Suprapubic skin (tissue), 4 donors: ENCODE measurements at places on chromosomes 3 and 15. TPM values are rescaled to one million over a fixed set of nuclear protein-coding genes. Genes with fewer than 3 reads are reported as not detected.

ITPR1 gene
- total RNA-seq = 14.7 TPM

CTXN2 gene
- not detected for total RNA-seq

GRCh38 chr15:45138814-45139765, 9.3 kb downstream of the DUOX1 start:
- H3K4me1 ChIP-seq = peaks cover 12% of the 10 kb centered on the region
- H3K27ac ChIP-seq = no peak overlapping the region
- peaks cover 12% of the 10 kb centered on the region for H3K27me3 ChIP-seq

- H3K4me1 ChIP-seq = no peaks in the 10 kb centered on the region
- H3K36me3 ChIP-seq = peaks cover 37% of the 10 kb centered on the region
- H3K4me3 ChIP-seq = no peak overlapping the region
- no peak overlapping the region for H3K27ac ChIP-seq
- DNase-seq = no peak
These were observed 128.0 kb downstream of the LRIG1 start for GRCh38 chr3:66372681-66373350.

ANKRD34C gene
- total RNA-seq = not detected

SEMA3G gene
- 14.4 TPM for total RNA-seq

TLNRD1 gene
- total RNA-seq = 9.4 TPM

DNA sequence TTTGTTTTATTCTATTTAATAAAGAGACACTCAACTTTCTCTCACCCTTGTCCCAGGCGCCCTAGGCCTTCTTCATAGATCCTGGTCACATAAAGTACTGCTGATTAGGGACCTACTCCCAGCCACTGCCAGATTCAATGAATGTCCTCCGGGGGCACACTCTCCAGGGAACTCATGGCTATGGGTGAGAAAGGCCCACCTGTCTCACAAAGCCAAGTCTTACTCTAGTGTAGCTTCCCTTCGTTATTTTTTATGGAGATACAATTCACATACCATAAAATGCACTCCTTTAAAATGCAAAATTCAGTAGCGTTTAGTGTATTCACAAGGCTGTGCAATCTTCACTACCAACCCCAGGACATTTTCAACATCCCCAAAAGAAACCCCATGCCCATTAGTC, 87.8 kb downstream of the ADCY5 start:
- peaks cover 6% of the 10 kb centered on the region for H3K27me3 ChIP-seq
- no peak overlapping the region for H3K4me3 ChIP-seq
- no peaks in the 10 kb centered on the region for H3K4me1 ChIP-seq
- H3K36me3 ChIP-seq = no peaks in the 10 kb centered on the region

GRCh38 chr3:192935441-192935840, 17.8 kb upstream of the MB21D2 start:
- no peak overlapping the region for H3K27ac ChIP-seq
- no peaks in the 10 kb centered on the region for H3K4me1 ChIP-seq
- H3K4me3 ChIP-seq = no peak overlapping the region
- no peaks in the 10 kb centered on the region for H3K36me3 ChIP-seq

DNA sequence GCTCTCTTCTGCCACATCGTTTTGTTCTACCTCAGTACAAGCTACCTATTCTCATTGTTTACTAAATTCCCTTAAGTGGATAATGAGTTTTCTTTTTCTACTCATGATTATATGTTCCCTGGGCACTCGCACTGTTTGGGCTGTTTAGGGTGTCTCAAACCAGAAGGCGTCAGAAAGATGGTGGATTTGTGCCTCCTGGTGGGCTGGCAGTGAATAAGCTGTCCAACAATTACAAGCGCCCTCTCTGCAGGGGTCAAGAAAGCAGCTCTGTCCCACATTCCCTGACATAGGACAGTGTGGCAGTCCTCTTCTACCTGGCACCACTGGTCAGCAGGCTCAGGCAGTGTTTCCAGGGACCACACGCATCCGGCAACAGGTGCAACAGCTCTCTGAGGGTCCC, 173.4 kb upstream of the PPP2R3A start:
- no peak overlapping the region for H3K4me3 ChIP-seq
- H3K4me1 ChIP-seq = no peaks in the 10 kb centered on the region
- H3K27ac ChIP-seq = no peak overlapping the region

CX3CR1 gene
- 1.2 TPM for total RNA-seq

DNA sequence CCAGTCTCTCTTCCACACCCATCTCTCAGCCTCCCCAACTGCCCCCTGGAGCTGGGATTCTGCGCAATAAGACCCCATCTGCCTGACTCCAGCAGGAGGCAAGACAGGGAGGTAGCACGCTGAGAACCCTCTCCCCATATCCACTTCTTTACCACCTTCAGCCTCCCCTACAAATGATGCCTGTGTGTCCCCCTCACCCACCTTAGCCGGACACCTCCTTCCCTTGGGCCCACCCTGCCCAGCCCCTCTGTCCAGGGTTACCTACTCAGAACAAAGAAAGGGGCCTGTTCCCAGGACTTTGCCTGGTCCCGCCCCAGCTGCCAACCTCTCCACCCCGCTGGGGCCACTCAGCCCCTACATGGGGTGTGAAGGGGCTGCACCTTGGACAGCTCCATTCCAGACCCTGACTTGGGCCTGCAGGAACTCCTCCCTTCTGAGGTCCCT, 40.8 kb upstream of the ATP2B2 start:
- peaks cover 3% of the 10 kb centered on the region for H3K27me3 ChIP-seq
- no peak overlapping the region for H3K27ac ChIP-seq
- peak; percentile 13 for DNase-seq
- H3K4me3 ChIP-seq = no peak overlapping the region
- no peaks in the 10 kb centered on the region for H3K36me3 ChIP-seq

LEKR1 gene
- total RNA-seq = 1.6 TPM

CCR5 gene
- not detected for total RNA-seq

DNA sequence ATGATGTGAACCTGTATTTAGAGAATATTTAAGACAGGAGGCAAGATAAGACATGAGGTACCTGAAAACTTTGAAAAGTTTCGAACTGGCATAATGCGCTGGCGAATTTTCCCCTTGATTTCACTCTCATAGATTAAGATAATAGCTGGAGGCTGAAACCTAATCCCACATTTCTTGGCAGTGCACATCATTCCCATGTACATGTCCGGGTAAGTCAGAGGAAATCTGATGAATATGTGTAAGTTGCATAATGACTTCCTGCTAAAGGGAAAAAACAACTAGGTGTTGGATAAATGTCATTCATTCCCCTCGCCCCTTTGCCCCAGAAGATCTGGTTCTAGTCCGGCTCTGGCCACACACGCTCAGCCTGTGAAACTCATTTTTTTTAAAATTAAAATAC, 3.6 kb downstream of the CEP19 start:
- no peak overlapping the region for H3K27ac ChIP-seq
- no peak for DNase-seq
- H3K36me3 ChIP-seq = no peaks in the 10 kb centered on the region
- peaks cover 23% of the 10 kb centered on the region for H3K4me1 ChIP-seq
- H3K4me3 ChIP-seq = no peak overlapping the region

DNA sequence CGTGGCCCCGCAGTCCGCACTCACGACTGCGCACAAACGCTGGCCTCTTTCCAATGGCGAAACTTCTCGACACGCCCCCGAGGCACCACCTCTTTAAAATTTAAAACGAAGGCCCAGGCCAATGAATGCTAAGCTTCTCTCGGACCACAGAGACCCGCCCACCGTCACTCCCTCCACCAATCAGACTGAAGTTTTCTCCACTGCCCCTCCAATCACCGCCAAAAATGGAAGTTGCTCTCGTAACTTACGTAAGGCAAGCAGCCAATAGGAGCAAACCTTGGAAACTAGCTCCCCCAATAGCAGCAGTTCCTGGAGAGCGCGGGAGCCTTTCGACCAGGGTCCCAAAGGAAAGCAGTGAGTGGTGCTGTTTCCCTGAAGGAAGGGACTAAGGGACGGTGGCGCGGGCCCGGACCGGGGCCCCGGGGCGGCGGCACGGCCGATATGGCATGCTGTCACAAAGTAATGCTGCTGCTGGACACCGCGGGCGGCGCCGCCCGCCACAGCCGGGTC, at the start of gene TICRR:
Gene TICRR (plus strand): TSS at position 324 of the 510 bp plus-strand sequence. CDS start 118 bp downstream, at position 442.
- peak; percentile 98 for DNase-seq
- no peaks in the 10 kb centered on the region for H3K36me3 ChIP-seq
- H3K4me1 ChIP-seq = peaks cover 10% of the 10 kb centered on the region
- H3K27ac ChIP-seq = no peak within 1 kb of the TSS
- peak within 1 kb of the TSS; percentile 62 for H3K4me3 ChIP-seq

GABRB3 gene
- 2.4 TPM for total RNA-seq

CPEB1 gene
- total RNA-seq = 0.97 TPM

SNRK gene
- 213 TPM for total RNA-seq

- no peaks in the 10 kb centered on the region for H3K27me3 ChIP-seq
- DNase-seq = no peak
- H3K36me3 ChIP-seq = no peaks in the 10 kb centered on the region
- H3K4me3 ChIP-seq = no peak overlapping the region
- peaks cover 7% of the 10 kb centered on the region for H3K4me1 ChIP-seq
These were observed 29.1 kb upstream of the ELP6 start for GRCh38 chr3:47542471-47543173.

DNA sequence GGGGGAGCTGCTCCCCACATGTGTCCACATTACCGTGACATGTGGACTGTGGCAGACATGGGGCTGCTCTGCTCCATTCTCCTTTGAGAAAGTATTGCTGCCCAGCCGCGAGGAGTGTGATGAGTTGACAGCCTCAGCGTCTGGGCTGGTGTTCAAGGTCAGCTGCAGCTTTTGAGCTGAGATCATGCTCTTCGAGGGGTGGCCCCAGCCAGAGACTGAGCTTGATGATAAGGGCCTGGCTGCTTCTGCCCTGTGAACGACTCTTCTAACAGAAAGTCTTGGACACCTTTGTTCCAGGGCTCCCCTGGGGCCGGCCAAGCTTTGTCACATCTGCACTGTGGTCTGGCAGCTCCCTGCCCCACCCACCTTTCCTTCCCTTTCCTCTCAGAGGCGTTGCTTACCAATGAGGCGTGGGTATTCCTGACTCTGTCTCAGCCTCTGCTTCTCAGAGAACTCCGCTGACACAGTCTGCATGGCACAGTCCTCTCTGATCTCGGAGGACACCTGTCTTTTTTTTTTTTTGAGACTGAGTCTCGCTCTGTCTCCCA, 86.6 kb downstream of the CHRD start:
- H3K27ac ChIP-seq = no peak overlapping the region
- DNase-seq = no peak
- no peaks in the 10 kb centered on the region for H3K27me3 ChIP-seq
- no peak overlapping the region for H3K4me3 ChIP-seq

DNASE1L3 gene
- total RNA-seq = 4.1 TPM

DNA sequence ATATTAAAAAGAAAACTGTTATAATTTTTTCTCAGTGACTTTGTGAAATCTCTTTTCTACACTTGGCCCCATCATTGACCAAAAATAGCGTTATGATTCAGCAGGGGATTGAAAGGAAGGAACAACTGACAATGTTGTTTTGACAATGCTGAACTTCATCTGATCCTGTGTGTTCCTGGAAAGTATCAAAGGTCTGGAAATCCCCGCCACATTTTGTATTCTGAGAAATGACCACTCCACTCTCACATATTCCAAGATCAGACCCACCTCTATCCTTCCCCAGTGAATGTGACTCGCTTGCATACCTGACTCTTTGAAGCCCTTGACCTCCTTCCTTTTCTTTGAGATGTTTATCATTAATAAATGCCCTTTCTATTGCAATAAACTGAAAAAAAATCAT, 9.7 kb upstream of the RIOX2 start:
- no peaks in the 10 kb centered on the region for H3K36me3 ChIP-seq
- DNase-seq = no peak

GOLGA6L10 gene
- total RNA-seq = 4.5 TPM

DNA sequence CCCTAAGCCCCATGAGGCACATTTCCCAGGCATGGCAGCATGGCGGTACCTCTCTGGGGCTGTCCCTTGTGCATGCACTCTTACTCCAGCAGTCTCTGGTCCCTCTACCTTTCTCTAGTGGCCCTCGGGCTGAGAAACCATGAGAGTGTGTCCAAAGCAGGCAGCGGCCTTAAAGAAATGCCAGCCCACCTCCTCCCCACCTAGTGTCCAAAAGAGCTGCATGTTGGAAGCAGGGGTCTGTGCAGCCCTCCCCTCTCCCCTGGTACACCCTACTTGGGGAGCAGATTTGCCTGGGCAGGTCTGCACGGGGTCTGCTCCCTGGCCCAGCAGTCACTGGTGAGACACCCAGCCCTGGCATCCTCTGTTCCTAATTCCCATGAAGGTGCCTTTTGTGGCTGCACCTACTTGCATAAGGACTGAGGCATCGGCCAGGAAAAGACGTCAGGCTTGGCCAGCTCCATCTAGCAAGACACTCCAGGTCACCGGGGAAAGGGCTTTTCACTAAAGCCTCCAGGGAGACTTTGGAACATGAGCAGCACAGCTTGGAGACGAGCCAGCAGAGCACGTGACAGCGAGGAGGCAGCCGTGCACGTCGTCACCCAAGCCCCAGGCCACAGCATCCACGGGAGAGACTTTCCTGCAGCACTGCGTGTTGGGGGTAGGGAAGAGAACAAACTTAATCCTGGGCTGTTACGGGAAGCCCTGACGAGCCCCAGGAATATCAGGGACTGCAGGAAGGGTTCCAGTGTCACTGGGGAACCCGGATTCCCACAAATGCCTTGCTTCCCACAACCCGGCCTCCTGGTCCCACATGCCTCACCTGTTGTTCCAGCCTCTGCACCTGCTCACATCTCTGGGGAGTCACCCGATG, 38.8 kb downstream of the TM2D3 start:
- H3K4me3 ChIP-seq = no peak overlapping the region
- H3K4me1 ChIP-seq = peaks cover 34% of the 10 kb centered on the region
- H3K27ac ChIP-seq = no peak overlapping the region
- no peaks in the 10 kb centered on the region for H3K27me3 ChIP-seq
